Activated CD4-positive, alpha-beta T cell treated with anti-CD3 and anti-CD28 coated beads, Interleukin-2, amount 10 ng/mL, durations not matched to agents 7 days and 5 days (primary cell): ENCODE measurements at places on chromosomes 16 and 17.

GRCh38 chr16:48852951-48853350 is 243.0 kb upstream of the N4BP1 start:
- no peak for DNase-seq

- DNase-seq = no peak
These were observed 7.0 kb downstream of the PLXDC1 start for GRCh38 chr17:39144416-39144840.

- no peak for DNase-seq
These were observed 6.7 kb upstream of the ABCA9 start for GRCh38 chr17:69067274-69068047.

DNA sequence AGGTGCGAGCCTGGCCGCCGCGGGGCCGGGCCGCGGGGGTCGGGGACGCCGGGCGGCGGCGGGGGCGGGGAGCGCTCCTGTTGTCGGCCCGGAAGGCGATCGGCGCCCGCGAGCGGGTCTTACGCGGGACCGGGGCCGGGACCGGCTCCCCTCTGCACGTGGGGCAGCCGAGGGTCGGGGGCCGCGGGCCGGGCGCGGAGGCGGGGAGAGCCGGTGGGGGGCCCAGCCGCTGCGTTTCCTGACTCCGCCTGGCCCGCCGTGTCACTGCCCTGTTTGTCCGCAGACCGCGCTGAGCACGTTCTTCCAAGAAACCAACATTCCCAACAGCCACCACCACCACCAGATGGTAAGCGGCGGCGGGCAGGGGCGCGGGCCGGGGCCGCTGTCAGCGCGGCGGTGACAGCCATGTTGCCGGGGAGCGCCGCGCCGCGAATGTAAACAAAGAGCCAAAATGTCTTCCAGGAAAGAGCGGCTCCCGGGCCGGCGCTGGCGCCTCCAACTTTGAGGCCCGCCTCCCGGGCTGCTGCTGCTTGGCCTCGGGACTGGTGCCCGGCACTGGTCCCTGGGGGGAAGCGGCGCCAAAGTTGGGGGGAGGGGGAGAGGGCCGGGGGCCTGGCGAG is 586 bp downstream of the UBALD2 start:
- DNase-seq = peak; percentile 69

- peak; percentile 50 for DNase-seq
These were observed 1.8 kb upstream of the CD300C start for GRCh38 chr17:74547736-74548135.

GRCh38 chr17:17109256-17109655 is 67.0 kb downstream of the MPRIP start:
- DNase-seq = no peak

DNA sequence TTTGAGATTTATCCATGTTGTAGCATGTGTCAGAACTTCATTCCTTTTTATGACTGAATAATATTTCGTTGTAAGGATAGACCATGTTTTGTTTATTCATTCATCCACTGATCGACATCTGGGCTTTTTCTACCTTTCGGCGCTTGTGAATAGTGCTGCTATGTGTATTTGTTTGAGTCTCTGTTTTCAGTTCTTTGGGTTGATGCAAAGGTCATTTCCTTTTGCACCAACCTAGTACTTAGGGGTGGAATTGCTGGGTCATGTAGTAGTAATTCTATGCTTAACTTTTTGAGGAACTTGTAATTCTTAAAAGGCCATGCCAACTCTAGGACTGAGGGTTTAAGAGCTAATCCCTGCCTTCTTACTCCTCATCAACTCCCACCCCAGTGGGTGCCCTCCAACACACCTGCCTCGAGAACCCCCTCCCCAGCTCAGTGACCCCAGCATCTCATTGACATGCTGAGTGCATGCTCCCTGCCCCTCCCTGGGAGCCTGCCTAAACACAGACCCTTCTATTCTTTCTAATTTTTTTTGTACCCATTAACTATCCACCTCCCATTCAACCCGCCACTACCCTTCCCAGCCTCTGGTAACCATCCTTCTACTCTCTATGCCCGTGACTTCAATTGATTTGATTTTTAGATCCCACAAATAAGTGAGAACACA is 51.2 kb downstream of the ABAT start:
- no peak for DNase-seq

DNA sequence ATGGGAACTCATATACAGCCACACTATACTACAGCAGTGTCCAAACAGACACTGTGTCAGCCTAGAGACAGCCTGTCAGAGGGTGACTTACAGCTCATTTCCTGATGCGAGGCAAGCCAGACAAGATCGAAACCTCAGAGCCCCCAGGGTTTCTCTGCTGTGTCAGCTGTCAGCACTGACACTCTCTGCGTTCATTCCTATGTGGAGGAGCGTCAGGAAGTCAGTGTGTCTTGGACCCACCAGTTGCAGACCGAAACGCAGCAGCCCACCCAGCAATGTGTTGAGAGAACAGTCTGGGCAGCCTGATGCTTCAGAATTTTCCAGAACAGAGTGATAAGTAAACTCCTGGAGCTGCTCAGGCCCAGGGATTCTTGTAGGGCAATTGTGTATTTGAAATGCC is 20.6 kb upstream of the MAPT start:
- peak; percentile 29 for DNase-seq

- no peak for DNase-seq
These were observed 11.6 kb upstream of the ADGRG1 start for GRCh38 chr16:57616876-57617275.

DNA sequence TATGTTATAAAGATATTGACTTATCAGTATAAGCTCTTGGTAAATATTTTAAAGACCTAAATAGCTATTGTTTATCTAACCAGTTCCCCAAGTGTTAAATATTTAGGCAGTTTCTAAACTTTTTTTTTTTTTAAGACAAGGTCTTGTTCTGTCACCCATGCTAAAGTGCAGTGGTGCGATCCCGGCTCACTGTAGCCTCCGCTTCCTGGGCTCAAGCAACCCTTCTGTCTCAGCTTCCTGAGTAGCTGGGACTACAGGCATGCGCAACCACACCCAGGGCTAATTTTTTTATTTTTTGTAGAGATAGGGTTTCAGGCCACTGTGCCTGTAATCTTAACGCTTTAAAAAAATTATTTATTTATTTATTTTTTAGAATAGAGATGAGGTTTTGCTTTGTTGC is 43.5 kb downstream of the SNX29 start:
- DNase-seq = no peak

- no peak for DNase-seq
These were observed 683.7 kb upstream of the SALL1 start for GRCh38 chr16:51834794-51835193.

GRCh38 chr17:8288336-8289102 is at the start of gene RANGRF:
TSS of gene RANGRF (plus strand) at chr17:8288670. CDS start at chr17:8288789, 119 bp downstream.
- DNase-seq = peak; percentile 88

DNA sequence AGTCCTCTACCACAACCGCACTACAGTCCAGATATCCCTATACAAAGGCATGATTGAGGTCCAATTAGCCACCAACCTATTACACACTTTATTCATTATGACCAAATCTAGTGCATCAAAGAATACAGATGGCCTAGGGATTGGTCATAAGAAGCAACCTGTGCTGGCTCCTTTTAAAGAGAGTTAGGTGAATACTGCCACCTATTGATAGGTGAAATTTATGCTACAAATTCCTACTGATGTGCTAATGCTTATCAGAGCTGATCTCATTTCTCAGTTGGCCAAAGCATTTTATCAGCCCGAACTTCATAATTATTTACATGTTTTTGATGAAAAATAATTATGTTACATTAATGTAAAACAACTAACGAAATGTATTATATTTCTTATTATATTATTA is 166.3 kb downstream of the ANKFN1 start:
- DNase-seq = no peak

DNA sequence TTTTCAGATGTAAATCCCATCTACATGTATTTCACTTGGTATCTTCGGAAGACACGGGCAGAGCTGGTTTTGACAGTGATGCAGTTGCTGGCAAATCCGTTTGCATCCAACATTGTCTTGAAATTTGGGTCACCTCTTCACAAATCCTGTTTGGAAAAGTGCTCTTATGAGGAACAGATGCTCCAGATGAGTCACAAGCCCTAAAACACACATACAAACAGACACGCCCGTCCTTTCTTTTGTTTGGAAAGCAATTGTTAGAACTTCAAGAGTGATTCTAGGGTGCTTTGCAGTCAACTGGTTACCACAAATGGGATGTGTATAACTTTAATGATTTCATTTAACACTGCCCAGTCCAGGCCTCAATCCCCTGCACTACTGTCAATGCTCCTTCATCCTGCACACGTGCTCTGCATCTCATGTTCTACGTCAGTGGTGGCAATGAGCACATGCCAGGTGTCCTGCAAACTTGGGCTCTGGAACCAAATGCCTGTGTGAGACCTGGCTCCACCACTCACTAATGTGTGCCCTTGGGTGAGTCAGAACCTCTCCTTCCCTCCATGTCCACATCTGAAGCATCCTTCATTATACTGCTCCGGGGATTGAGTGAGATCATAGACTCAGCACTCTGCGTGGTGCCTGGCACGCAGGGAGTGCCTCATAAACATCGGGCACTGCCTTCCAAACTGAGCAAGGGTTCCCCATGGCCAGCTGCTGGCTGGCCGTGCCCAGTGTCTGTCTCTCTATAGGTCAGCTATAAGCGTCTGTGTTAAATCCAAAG is 19.3 kb upstream of the FOXF1 start:
- DNase-seq = no peak

DNA sequence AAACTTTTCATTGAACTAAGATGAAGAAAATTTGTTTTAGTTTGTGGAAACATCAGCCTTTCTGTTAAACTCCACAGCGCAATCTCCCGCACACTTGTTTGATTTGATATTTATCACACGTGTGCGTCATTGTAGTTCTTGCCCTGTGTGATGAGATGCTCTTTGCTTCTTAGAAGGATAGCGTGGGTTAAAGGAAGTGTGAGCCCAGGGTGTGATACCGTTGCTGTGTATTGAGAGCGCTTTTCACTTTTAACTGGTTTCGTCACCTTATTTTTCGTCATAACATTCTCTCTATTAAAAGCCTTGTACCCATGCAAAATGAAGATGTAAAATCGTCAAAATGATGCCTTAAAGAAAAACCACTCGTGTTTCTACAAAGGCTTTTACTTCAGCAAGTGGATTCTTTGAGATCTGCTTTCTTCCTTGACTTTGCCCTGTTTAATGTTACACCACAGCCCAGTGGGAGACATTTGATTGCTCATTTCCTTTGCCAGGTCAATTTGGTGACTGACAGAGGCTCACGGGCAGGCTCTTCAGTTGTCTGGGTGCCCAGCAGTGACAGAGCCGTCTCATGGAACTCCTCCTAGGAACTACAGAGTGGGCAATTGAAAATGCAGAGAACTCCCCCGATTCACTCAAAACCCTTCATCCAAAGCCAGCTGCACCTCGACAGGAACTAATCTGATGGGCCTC is 61.1 kb downstream of the RPA1 start:
- DNase-seq = no peak
